ENCODE measurements at places on chromosomes 16 and 17.

DNA sequence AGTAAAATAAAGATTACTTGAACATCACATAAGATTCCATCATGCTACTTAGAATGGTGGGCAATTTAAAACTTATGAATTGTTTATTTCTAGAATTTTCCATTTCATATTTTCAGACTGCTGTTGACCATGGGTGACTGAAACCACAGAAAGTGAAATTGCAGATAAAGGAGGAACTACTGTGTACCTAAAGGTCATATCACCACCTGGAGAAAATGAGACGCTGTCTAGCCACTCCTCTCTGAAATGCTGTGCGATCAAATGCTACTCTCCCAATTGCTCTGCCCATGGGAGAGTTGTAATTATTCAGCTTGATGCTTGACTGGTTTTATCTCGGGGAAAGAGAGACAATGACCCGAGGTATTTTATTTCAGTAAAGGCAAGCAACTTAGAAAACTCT is 128.9 kb upstream of the ERCC4 start:
- no peak for DNase-seq

- no peak for DNase-seq
These were observed 10.6 kb downstream of the GTF3C1 start for GRCh38 chr16:27539120-27539519.

- no peak for DNase-seq
These were observed 2.3 kb upstream of the TPPP3 start for GRCh38 chr16:67395458-67396158.

- no peak for DNase-seq
These were observed 8.5 kb upstream of the PRSS22 start for GRCh38 chr16:2866431-2866830.

GRCh38 chr17:45451131-45451530 is 18.5 kb upstream of the ARHGAP27 start:
- no peak for DNase-seq

GRCh38 chr17:7133424-7133823 is 18.8 kb upstream of the ASGR2 start:
- peak; percentile 28 for DNase-seq

GRCh38 chr17:79650283-79650682 is 39.4 kb upstream of the RBFOX3 start:
- DNase-seq: no peak

GRCh38 chr16:79121906-79122305 is 478.6 kb downstream of the MAF start:
- DNase-seq: no peak

DNA sequence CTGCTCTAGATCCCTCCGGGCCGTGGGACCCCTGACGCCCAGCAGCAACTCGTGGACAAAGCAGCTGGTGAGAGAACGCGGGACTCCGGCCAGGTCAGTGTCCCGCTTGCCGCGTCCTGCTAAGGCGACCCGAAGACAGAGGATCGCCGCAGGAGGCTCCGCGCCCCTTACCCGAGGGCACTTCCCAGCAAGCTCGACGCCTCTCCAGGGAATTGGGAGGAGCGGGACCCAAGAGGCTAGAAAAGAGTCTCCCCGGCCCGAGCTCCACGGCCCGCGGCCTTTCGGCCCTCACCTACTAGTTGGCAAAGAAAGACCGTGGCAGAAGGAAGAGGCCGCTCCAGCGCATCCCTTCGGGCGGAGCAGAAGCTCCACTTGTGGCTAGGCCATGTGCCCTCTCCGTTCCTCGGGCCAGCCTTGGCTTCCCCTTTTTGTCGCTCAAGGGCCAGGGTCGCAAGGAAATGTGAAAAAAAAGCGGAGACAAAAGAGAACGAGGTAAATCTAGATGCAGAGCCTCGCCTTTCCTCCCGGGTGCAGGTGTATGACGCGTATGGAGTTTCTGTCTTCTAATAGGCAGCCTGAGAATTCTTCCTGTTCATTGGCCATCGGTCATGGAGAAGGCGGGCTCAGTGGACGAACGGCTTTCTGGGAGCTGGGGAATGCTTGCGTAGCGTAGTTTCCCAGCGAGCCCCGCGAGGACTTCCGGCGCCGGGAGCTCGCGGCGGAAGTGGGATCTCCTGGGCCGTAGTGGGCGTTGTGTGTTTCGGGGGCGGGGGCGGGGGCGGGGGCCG is at the start of gene ZNF213:
Gene ZNF213 (plus strand): TSS at position 692 of the 788 bp plus-strand sequence. CDS start 2,252 bp downstream, outside the sequence.
- peak; percentile 97 for DNase-seq

GRCh38 chr16:67148656-67149275 is 2.0 kb downstream of the B3GNT9 start:
- no peak for DNase-seq
